Amniotic stem cell (primary cell): ENCODE measurements at places on chromosomes 12 and 14.

DNA sequence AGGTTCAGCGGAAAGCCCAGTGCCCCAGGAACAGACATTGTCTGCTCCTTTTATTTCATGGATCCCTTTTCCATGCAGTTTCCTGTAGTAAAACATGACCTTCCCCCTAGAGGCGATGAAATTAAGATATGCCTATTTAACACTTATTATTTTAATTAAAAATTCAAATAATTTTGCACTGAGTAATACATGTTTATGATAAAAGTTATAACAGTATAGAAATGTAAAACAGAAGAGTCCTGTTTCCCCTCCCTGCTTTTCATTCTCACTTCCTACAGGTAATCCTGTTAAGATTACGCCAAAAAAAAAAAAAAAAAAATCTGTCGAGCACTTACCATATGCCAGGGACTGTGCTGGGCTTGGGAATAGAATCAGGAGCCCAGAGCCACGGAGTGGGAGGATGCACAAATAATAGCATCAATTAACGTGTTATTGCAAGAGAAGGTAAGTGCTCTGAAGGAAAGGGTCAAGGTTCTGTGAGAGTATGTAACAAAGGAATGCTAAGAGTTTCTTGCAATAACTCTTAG, 830 bp upstream of the LPCAT3 start:
- DNase-seq: no peak

DNA sequence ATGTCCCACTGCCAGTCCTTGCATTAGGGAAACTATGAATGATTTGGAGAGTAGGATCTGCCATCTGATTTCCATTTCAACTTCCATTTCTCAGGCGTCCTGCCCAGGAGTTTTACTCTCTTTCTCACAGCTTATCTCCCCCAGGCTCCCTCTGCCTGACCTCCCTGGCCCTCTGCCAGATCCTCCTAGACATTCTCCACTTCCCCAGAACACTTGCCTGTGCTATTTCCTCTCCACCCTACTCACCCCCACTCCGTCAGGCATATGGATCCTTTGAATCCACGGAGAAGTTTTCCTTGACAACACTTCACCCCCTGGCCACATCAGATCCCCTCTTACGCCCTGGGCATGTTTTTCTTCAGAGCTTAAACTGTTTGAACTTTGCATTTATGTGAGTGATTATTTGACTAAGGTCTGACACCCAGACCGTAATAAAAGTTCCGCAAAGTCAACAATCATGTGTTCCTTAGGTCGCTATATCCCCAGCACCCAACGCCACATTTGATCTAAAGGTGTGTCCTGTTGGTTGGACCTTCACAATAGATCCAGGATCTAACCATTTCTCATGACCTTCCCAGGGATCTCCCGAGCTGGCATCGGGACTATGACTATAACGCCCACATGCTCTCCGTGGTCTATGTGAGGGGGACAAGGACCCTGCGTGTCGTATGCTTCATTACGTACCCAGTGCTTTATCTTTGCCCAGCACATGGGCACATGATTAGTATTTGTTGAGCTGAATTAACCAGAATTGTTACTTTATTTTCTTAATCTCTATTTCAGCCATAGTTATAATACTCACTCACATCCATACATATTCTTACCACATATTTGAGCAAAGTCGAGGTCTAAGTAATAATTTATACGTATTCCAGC, 255.8 kb upstream of the FOXN3 start:
- no peak for DNase-seq

GRCh38 chr14:83470959-83471695, 1937.5 kb upstream of the SEL1L start:
- no peak for DNase-seq

- no peak for DNase-seq
These were observed 58.4 kb downstream of the FZD10 start for GRCh38 chr12:130220706-130221100.

- no peak for DNase-seq
These were observed 175.1 kb upstream of the ARHGAP5 start for GRCh38 chr14:31902002-31902401.

GRCh38 chr12:77337362-77337761, 272.0 kb upstream of the E2F7 start:
- DNase-seq: no peak

DNA sequence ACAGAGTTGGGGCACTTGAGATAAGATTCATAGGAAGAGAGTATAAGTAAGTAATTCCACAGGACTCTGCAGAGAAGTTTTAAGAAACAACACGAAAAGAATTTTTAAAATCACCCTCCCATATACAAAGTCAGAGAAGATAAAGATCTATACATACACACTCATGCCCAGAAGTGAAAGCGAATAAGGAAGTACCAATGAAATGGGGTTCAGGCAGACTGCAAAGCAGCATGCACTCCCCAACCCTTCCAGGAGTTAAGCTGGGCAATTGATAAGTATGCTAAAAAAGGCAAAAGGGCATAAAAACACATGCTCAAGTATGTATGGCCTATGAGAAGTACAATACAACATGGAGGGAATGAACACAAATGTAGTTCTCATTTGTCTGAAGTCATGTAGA, 246.2 kb upstream of the GRIP1 start:
- no peak for DNase-seq

- no peak for DNase-seq
These were observed 42.3 kb downstream of the RTN1 start for GRCh38 chr14:59828276-59828675.

- DNase-seq: no peak
These were observed 145.1 kb downstream of the GRIP1 start for GRCh38 chr12:66533767-66534166.

- no peak for DNase-seq
These were observed 1079.4 kb downstream of the AACS start for GRCh38 chr12:126144603-126145002.

GRCh38 chr12:16246264-16246663, 31.2 kb downstream of the SLC15A5 start:
- no peak for DNase-seq

DNA sequence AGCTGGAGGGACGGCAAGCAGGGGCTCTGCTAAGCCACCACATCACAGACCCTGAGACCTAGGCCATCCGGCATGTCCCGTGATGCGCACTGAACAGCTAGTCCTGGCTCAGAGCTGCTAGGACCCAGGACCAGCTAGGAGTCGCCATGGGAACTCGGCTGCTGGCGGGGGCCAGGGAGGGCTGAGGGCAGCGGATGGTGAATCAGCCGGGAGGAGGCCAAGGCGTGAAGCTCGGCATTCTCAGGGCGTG, 5.1 kb downstream of the AHNAK2 start:
- DNase-seq: peak; percentile 92

DNA sequence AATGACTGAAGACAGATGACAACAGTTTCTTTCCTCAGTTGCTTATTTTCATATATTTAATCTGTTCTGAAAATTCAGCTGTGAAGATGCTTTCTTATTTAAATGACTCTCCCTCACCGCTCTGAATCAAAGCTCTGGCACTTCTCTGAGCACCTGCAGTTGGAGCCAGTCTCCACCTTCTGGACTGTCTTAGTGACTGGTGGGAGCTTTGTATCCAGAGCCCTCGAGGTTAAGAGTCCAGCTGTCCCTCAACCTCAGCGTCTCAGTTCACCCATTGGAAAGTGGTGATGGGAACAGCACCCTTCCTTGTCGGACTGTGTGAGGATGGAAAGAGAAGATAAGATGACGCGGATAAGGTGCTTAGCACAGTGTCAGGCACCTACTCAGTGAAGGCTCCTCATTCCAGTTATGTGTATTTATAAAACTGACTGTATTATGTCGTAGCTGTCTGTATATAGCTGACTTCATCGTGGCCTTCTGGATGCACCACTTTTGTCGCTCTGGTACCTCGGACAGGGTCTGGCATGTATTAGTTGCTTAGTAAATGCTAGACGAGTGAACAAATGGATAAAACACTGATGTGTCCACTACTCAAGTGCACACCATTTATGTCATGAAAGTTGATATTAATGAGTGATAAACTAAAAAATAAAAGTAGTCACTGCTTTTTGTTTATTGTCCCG, 34.5 kb downstream of the ELK3 start:
- DNase-seq: no peak

DNA sequence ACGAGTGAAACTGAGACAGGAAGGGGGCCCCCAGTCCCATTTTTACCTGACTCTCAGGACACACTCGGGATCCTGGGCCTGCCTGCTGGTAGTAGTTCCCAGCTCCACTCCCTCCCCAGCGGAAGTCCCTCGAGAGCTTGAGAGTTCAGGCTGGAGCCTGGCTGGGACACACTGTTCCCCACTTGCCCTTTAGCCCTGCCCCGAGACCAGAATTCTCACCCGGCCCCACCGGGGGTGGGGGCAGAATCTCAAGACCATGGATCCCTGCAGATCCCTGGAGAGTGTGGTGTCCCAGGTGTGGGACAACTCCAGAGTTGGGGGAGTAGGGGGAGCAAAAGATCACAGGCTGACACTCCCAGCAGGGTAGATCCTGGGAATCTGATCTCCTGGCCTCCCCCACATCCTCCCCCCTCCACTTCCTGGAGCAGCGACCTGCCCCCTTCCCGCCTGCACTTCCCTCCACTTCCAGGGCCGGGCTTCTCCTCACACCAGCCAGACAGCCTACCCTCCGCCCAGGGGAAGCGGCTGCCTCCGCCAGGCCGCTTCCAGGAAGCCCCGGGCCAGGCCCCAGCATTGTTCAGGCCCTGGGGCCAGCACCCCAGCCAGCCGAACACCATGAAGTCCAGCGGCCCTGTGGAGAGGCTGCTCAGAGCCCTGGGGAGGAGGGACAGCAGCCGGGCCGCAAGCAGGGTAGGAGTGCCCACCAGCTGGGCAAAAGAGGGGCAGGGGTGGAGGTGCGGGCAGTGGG, at the start of gene TNS2:
Gene TNS2, plus strand, starts transcription at position 495 of the 748 bp plus-strand sequence. Its CDS starts 121 bp downstream, at position 616.
- no peak for DNase-seq

DNA sequence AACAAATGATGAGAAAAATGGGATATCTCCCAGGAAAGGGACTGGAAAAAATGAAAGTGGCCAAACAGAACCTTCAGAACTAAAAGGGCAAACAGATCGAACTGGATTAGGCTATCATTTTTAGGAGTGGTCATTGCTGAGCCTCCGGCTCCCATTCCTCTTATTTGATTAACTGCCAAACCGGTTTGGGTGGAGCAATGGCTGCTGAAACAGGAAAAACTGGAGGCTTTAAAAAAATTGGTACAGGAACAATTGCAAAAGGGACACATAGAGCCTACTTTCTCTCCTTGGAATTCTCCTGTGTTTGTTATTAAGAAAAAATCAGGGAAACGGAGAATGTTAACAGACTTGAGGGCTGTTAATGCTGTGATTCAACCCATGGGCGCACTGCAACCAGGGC, 49.7 kb downstream of the TNFAIP2 start:
- DNase-seq: no peak

GRCh38 chr12:4959381-4959780, 49.7 kb downstream of the KCNA1 start:
- no peak for DNase-seq

GRCh38 chr12:109621211-109621694, 47.7 kb downstream of the MVK start:
- DNase-seq: no peak

- no peak for DNase-seq
These were observed 39.3 kb upstream of the ZNF641 start for GRCh38 chr12:48390026-48390425.

GRCh38 chr12:102811110-102811737, 105.8 kb downstream of the PAH start:
- peak; percentile 12 for DNase-seq

- no peak for DNase-seq
These were observed 151.6 kb downstream of the SEC23A start for GRCh38 chr14:38951451-38951850.

DNA sequence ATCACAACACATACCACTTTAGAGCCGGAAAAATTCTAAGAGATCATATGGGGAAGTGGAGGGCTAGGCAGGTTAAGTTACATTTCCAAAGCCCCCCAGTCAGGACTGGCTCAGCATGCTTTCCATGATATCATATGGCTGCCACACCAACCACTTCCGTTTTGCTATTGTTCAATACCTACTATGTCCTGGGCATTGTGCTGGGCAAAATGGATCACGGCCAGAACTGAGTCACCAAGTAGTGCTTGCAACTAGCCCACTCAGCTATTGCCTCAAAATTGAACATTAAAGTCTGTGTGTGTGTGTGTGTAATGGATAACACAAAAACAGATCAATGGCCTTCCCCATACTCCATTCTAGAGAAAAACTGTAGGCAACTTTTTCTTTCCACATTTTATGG, 22.7 kb downstream of the WIF1 start:
- no peak for DNase-seq

DNA sequence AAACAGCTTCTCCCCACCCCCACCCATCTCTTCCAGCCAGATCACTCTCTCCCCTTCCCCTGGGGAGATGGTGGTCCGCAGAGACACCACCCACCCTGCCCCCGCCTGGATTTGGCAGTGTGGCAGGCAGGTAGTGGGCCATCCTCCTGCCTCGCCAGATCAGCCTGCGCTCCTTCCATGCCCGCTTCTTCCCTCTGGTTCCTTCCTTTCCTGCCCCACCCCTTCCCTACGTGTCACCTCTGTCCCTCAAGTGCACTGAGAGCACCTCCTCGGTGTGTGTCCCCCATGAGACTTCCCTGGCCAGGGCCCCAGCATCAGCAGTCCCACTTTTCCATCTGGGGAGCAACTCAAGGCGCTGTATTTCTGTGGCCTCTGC, 632 bp downstream of the NYNRIN start:
- DNase-seq: no peak

- DNase-seq: no peak
These were observed 153.4 kb upstream of the PELI2 start for GRCh38 chr14:55964821-55965220.

DNA sequence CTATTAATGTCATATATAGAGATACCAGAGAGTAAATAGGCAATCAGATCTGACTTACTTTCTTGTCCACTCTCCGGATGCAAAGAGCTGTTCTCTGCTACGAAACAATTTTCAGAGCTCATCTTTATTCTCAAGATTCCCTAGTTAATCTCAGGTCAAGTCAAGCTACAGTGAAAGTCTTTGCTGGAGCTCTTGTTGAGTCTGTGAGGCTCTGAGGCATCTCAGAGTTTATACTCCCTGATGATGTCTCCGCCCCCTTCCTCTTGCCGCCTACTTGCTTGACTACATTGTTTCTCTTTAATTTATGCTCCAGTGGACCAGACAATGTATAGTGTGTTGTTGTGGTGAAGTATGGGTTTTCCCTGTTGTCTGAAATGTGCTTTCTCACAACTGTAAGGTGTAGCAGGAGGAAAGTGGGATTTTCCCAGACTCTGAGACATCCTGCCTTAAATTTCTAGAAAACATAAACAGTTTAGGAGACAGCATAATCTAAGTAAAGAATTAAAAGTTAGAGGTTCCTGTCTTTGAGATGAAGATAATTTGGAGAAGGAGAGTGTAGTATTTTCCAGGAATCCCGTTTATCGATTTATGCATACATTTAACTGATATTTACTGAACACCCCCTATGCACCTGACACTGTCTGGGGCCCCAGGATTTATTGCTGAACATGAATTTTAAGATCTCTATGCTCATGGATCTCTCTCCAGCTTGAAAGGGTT, at the start of gene CD69:
Gene CD69, minus strand, starts transcription at position 203 of the 720 bp plus-strand sequence. Its CDS starts 81 bp downstream, at position 122.
- DNase-seq: no peak

- no peak for DNase-seq
These were observed 175.7 kb upstream of the GSC start for GRCh38 chr14:94945615-94946014.
